ENCODE measurements at places on chromosomes 2 and 18.
A peak's percentile ranks its signal among the peaks of the same experiment; 100 is the strongest.

DNA sequence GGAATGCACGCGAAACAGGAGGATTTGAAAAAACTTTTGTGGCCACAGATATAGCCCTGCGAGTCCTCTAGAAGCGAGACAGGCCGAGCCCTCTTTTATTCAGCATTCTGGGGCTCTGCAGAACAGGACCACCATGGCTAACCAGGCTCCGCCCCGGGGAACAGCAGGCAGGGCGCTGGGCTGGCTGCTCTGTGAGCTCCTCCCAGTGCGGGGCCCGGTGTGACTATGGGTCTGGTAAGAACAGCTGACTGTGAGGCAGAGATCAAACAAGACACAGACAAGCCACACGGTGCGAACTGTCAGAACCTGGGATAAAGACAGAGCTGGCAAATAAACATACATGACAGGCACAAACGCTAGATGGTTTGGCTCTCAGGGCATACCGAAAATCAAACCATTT lies 15.5 kb downstream of the PXDN start:
- DNase-seq: no peak

- DNase-seq: peak; percentile 79
Measured at GRCh38 chr18:56532176-56532840, 106.1 kb downstream of the TXNL1 start.

- DNase-seq: no peak
Measured at GRCh38 chr2:158317642-158318041, 138.9 kb downstream of the CCDC148 start.

DNA sequence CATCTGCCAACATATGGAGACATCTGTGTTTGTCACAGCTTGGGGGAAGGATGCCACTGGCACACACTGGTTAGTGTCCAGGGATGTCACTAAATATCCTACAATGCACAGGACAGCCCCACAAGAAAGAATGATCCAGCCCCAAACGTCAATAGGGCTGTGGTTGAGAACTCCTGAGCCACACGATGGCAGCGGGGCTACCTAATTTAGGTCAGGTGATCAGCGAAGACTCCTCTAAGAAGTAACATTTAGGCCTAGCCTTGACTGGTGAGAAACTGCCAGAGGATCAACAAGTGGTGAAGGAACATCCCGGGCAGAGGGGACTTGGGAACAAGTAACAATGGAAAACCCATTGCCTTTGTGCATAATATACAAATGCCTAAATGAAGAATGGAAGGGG lies 5.0 kb upstream of the TGIF1 start:
- no peak for DNase-seq

GRCh38 chr2:176174382-176174823 lies 14.1 kb upstream of the HOXD1 start:
- DNase-seq: peak; percentile 70

GRCh38 chr18:23903971-23904370 lies 110.6 kb upstream of the TTC39C start:
- DNase-seq: no peak

GRCh38 chr2:101858910-101859309 lies 132.8 kb upstream of the IL1R2 start:
- DNase-seq: no peak

DNA sequence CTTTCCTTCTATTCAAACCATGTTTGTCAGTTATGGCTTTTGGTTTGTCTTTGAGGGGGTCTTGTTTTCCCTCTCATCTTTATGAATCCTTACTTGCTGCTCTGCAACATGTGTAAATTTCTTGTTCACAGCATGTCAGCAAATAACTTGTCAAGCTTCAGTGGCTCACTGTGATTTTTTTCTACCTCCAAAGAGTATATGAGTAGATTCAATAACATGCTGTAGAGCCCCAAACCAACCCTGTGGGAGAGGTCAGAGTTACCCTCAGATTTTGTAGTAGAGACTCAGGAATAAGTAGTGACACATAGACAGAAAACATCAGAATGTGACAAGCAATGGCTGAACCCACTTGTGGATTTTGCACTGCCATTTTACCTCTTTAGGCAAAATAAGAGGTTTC lies 121.6 kb downstream of the PLCL1 start:
- no peak for DNase-seq

DNA sequence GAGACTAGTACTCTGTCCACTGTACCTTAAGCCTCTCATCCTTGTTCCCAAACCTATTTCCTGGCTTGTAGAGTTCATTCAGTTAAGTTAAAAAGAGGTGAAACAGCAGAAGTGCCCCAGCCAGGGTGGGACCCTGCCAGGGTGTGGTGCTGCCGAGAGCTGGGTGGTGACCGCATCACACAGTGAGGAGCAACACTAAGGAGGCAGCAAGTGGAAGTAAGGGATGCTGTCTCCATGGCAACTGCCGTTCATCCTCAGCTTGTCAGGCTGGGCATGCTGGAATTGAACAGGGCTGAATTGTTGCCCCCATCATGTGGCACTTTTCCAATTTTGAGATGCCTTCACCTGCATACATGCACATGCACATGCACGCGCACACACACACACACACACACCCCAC lies 77.0 kb downstream of the VSNL1 start:
- DNase-seq: no peak

DNA sequence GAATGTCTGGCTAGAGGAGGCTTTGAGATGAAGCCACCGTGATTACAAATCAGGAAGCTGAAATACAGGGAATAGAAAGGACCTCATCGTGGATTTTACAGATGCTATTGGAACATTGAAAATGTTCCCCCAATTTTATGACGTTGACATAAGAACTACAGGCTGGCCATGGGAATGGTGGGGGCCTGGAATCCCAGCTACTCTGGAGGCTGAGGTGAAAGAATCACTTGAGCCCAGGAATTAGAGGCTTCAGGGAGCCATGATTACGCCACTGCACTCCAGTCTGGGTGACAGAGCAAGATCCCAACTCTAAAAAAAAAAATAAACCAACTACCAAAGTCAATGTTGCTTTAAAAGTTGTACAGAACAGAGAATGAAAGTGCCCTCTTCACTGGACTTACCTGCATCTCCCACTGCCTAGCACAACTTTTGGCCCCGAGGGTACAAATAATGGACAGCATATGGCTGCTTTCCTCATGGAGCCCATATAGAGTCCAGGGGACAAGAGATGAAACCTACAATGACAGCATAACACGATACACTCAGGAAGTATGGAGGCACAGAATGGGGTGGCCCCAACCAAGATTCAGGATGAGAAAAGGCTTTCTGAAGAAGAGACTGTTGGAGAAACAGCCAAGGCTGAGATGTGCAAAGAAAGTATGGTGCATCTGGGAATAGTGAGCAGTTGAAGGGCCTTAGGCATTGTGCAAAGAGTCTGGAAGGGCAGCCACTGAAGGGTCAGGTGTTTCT lies 254.8 kb downstream of the MYCN start:
- DNase-seq: no peak

DNA sequence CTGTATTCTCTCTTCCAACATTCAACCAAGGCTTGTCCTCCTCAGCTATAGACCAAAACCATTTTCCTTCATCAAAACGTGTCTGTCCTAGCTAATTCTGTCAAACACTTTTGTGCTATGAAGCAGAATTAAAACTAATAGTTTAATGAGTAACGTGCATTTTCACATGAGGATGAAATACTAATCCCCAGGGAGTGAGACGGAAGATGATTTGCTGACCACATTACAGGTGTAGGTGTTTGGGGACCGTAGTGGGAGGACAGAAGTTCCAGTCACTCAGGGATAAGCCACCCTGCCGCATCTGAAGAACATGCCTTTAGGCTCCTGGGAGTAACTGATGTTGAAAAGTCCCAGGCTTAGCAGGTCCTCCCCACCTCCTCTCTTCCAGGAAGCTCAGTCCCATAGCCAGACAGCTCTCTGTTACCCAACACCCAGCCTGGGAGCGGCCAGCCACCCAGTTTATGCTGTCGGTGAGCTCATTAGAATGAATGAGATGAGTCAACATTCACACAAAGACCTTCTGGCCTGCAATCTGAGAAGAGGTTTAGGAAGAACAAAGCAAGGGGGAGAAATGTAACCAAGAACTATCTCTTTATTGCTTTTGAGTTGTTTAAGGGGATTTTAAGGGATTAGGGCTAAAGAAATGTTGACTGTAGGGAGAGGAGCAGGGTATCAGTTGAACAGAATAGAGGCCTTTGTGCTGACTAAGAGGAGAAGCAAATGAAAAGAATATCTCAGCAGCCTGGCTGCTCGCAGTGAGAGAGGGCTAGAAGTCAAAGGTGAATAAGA lies 122.5 kb downstream of the FOXI3 start:
- peak; percentile 1 for DNase-seq

DNA sequence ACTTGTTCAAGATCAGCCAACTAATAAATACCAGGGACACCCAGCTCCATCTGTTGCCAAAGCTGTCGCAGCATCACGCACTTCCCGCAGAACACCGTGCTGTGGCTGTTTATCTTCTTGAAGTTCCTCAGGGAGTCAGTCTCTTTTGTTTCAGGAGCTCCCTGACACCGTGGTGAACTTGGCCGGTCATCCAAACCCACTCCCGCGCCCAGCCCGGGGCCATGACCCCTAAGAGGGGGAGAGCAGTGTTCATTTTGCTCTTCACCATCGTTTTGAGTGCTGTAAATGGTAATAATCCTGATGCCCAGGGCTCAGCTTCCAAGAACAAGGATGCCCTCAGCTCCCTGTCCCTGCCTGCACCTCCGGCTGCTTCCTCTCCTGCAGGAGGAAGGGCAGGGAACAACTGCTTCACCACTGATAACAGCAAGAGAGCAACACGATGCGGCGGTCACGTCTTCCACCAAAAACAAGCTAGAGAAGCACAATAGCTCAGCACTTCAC lies 131.4 kb downstream of the SEPTIN10 start:
- no peak for DNase-seq

- no peak for DNase-seq
Measured at GRCh38 chr2:239662413-239663120, 261.7 kb upstream of the HDAC4 start.

Measured in astrocyte (in vitro differentiated cells and primary cell).